Activated CD4-positive, alpha-beta T cell treated with anti-CD3 and anti-CD28 coated beads, Interleukin-2, Interleukin-6, amounts not matched to agents 100 ng/mL and 50 ng/mL, durations not matched to agents 16 hours and 8 hours (primary cell): ENCODE measurements at places on chromosomes 13 and 19.

GRCh38 chr13:75368167-75368566, 113.8 kb downstream of the TBC1D4 start:
- no peak for DNase-seq

DNA sequence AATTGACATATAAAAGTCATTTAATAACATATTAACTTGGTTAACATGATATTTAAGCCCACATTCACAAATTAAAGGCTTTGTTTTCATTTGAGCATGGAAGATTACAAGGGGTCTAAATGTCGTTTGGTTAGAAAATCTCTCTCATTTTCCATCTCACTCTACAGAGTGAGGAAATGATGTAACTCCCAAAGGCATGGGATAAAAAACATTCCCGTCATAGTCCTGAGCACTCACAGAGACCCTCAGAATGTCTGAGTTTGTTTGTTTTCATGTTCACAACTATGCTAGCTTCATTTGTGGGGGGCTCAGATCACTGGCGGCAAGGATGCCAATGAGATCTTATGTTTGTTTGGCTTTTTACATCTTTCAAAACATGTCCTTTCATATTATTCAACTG, 307.5 kb downstream of the TBC1D4 start:
- DNase-seq = no peak

DNA sequence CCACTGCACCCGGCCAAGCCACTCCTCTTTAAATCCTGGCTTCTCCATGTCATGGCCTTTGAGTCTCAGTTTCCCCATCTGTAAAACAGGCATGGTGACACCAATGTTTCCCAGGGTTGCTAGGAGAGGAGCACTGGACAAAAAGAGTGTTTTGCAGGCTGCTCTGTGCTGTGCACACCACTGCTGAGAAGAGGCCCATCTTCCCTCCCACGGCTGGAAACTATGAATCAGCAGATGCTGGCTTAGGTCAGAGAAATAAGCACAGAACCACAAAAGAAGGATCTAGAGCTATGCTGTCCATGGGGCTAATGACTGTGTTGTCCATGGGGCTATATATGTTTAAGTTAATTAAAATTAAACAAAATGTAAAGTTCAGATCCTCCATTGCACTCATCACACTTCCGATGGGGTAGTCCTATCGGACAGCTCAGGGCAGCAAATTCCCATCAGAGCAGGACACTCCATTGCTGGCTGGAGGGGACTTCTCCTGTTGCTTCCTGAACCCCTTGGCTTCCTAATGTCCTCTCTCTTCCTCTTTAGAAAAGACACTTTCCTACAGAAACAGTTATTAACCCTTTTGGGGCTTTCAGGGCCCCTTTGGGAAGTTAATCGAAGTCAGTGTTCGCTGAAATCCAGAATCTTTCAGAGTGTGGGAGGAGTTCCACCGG, 37.1 kb downstream of the TSHZ3 start:
- DNase-seq = peak; percentile 16

- peak; percentile 53 for DNase-seq
Measured at GRCh38 chr19:48102870-48103751, 7.5 kb downstream of the PLA2G4C start.

- DNase-seq = no peak
Measured at GRCh38 chr13:53759016-53759415, 730.4 kb downstream of the OLFM4 start.

DNA sequence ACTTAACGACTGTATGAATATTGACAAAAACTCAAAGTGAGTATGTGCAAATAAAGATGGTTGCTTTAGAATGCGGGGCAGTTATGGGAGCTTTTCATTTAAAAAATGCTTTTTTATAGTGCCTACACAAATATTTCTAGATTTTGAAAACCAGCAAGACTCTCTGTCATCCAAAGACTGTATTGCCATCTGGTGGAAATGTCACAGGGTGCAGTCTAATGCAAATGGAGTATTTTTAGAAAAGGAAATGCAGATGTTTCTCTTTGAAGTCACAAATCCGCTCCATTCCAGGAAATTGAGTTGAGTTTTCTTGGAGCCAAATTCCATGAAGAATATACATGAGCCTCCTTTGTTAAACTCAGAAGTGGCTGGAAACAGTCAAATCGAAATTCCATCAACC, 2.3 kb upstream of the C1QTNF9B start:
- peak; percentile 50 for DNase-seq
